Eye (tissue), 1 donor: ENCODE measurements at places on chromosomes 12 and 14.

DNA sequence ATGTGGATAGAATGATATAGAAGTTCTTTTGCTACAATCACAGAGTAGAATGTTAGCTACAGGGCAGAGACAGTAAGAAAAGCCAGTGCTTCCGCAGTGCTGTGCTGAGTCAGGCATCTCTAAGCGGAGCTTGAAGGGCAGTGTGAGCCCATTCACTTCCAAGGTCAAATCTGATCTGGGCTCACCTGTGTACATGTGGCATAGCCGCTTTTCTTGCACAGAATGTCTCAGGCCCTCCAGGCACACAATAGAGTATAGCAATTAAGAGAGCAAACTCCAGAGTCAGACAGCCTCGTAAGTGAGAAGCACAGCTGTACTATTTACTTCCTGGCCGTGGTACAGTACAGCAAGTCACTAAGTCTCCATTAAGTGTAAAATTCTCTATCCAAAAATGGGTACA lies 26.8 kb downstream of the CORO1C start:
- DNase-seq, result no peak

GRCh38 chr12:85076688-85077430 lies 40.7 kb downstream of the LRRIQ1 start:
- DNase-seq, result peak; percentile 70

GRCh38 chr12:114684870-114685273 lies 897 bp upstream of the TBX3 start:
- no peak for DNase-seq

DNA sequence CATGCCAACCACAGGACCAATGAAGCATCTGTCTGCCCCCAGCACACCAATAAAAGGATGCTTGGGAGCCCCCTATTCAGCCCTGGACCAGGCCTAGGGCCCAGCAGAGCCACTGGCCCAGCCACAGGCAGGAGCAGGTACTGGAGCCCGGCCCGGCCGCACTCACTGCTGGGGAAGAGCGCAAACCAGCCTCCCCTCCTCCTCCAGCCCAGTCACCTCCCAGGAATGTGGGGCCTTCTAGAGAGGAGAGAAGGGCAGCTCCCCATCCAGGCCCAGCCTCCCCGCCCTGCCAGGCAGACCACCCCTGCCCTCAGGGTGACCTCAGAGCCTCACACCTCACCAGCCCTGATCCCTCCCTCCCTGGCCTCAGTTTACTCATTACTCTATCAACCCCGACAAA lies 56.2 kb downstream of the CCNK start:
- DNase-seq, result peak; percentile 60

- DNase-seq, result peak; percentile 52
Measured at GRCh38 chr12:29299633-29300032, 81.3 kb downstream of the ERGIC2 start.

- no peak for DNase-seq
Measured at GRCh38 chr12:122449317-122449716, 26.8 kb upstream of the CLIP1 start.

DNA sequence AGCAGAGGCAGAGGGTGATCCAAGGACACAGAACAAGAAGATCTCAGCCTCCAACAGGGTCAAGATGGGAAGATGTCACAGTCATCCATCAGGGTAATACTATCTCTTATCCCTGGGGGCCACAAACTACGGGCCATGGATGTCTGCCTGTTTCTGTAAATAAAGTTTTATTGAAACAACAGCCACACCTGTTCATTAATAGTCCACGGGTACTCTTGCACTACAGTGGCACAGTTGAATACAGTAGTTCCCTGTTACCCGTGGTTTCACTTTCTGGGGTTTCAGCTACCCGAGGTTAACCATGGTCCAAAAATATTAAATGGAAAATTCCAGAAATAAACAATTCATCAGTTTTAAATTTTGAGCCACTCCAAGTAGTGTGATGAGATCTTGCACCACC lies 65.9 kb downstream of the BCL11B start:
- DNase-seq, result no peak

GRCh38 chr14:100692859-100693558 lies 33.7 kb upstream of the DLK1 start:
- peak; percentile 35 for DNase-seq

- peak; percentile 67 for DNase-seq
Measured at GRCh38 chr12:3680919-3681594, 71.9 kb downstream of the CRACR2A start.

GRCh38 chr12:4089121-4089606 lies 184.4 kb upstream of the CCND2 start:
- DNase-seq, result peak; percentile 39

GRCh38 chr14:20350860-20351259 lies 7.4 kb downstream of the PARP2 start:
- DNase-seq, result no peak

GRCh38 chr12:64608901-64609535 lies 1.3 kb upstream of the RASSF3 start:
- DNase-seq, result peak; percentile 69

GRCh38 chr12:68331500-68331868 lies 678 bp downstream of the MDM1 start:
- no peak for DNase-seq

DNA sequence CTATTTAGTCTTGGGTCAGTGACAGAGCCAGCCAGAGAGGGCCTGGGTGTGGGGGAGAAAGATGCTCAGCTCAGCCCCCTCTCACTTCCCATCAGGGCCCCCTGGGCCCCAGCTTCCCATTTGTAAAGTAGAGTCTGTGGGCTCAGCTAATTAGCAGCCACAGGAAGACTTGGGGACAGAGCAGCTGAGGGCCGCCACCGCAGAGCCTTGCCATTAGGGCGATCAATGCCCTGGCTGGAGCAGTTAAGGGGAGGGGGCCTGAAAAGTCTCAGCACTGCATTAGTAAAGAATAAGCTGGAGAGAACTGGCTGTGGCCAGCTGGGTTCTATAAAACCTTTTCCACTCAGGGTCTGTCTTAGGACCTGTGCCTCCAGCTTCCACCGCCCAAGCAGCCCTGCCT lies 2.7 kb downstream of the PLEKHD1 start:
- DNase-seq, result peak; percentile 82
